Stimulated activated CD8-positive, alpha-beta memory T cell treated with anti-CD3 and anti-CD28 coated beads, Interleukin-15, amount 100 ng/mL, for 4 hours (primary cell): ENCODE measurements at places on chromosomes 2 and 18.

DNA sequence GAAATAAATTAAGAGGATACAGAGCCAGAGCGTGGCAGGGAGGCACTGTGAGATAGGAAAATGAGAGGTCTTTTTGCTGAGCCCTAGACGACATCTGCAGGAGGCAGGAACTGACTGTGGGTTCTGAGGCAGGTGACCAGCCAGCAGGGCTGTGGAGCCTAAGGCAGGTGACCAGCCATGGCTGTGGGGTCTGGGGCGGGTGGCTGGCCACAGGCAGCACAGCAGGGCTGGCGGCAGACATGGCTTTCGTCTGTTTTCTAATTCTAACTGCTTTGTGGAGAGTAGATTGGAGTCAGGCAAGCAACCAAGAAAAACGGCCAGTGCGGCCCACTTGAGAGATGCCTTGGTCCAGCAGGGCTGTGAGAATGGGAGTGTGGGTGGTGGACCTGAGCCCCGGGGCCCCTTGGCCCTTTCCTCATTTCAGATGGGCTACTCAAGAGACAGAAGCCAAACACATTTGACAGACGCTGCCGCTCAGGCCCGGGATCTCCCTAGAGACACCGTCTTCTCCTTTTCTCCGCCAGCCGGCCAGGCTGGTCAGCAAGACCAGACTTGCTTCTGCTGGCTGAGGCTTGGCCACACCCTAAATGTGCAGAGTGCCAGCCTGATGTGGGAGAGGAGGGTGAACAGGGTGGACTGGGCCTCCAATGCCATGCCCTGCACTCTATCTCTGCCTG is 19.7 kb upstream of the GNAL start:
- no peak for DNase-seq

DNA sequence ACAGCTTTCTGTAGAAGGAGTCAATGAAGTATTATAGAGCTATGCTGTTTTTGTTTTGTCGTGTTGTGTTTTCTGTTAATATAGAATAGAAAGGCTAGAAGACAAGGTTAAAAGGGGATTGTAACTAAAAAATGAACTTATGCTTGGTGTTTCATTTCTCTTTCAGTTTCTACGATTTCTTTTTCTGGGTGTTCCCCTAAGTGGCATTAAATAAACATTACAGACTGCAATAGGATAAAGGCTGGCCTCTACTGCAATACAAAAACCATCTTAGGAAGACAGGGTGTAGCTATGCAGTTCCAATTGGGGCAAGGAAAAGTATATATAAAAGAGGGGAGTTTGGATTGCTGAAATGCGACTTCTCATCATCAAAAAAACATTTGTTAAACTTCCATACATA is 1609.7 kb upstream of the ACVR2A start:
- DNase-seq, result no peak

DNA sequence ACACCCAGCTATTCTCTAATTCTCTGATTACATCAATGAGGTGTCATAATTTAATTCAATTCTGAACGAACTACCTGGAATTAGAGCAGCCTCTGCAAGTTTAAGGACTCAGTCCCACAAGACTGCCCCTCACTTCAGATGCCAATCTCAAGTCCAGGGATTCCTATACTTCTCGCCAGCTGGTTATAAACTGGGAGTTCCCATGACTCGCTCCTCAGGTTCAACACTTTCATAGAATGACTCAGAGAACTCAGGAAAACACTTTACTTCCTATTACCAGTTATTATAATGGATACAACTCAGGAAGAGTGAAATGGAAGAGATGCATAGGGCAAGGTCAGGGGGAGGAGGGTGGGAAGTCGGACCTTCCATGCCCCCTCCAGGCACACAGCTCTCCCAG is 112.3 kb upstream of the ATP5MC3 start:
- DNase-seq, result no peak

DNA sequence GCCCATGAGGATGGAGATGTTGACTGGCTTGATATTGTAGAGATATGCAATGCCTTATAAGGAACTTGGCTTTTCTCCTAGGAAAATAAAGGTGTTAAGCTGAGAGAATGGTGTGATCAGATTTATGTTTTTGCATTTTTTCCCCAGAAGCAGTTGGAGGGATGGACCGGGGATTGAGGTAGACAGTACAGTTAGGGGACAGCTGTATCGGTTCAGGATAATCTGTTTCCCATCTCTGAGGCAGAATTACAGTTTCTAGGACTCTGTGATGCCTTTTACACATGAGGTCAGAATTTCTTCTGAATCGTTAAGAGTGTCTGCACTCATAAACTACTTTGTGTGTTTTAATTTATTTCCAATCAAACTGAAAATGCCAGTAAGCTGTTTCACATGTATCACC is 261.5 kb downstream of the CYRIA start:
- no peak for DNase-seq

- DNase-seq, result no peak
Measured at GRCh38 chr2:199465988-199466691, 8.4 kb upstream of the SATB2 start.

- no peak for DNase-seq
Measured at GRCh38 chr2:199552141-199552540, 94.4 kb upstream of the SATB2 start.

GRCh38 chr18:23143815-23144261 is 8.6 kb downstream of the CABLES1 start:
- DNase-seq, result no peak

DNA sequence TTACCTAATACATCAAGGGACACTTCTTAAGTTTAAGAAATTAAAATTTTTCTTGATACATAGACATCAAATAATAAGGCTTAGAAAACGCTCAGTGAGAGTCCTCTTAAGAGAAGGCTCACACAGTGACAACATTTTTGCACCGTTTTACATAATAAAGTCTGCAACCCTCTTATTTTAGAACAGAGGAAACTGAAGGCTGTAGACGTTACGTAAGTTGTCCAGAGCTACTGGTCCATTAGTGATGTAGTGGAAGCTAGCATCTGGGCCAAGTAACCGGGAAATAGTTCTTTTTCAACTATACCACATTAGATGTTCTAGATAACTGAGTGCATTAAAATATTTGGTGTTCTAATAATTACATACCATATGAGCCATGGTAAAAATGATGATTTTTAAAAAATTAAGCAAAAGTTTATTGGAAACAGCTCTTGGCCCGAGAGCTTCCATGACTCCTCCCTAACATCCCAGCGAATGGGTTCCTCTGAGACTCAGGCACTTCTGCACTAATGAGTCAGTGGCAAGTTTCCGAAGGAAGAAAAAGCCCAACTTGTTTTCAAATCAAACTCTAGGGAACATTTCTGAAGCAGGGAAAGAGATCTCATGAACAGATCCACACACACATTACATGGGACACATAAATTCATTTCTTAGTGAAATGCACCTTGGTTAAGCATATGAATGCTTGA is 232.6 kb upstream of the PXDN start:
- no peak for DNase-seq

GRCh38 chr2:34012715-34013302 is 413.7 kb upstream of the FAM98A start:
- DNase-seq, result no peak

DNA sequence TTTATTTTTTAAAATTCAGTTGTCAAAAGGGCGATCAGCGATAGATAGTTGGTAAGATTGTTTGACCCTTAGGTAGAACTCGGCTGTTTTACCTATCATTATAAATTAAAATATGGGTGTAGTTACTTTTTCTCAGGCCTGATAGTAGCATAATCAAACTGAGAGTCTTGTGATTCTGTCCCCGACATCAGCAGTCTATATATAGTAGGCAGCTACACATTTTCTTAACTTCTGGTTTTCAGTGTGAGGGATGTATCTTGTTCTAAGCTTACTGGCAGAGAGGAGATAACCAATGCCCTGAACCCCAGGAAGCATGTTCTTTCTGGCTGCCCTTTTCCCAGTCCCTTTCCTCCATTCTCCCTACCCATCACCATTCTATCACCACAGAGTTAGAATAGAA is 56.6 kb downstream of the XRCC5 start:
- no peak for DNase-seq

- DNase-seq, result no peak
Measured at GRCh38 chr2:160114020-160114419, 51.6 kb upstream of the PLA2R1 start.
